Choroid plexus epithelial cell (primary cell): ENCODE measurements at places on chromosomes 5 and 9.

- DNase-seq, result no peak
These were observed 39.9 kb downstream of the CRB2 start for GRCh38 chr9:123395689-123396511.

- peak; percentile 50 for DNase-seq
These were observed 64.4 kb upstream of the SUB1 start for GRCh38 chr5:32520972-32521371.

- DNase-seq, result peak; percentile 75
These were observed 30.2 kb downstream of the GOLGA2 start for GRCh38 chr9:128245421-128246151.

DNA sequence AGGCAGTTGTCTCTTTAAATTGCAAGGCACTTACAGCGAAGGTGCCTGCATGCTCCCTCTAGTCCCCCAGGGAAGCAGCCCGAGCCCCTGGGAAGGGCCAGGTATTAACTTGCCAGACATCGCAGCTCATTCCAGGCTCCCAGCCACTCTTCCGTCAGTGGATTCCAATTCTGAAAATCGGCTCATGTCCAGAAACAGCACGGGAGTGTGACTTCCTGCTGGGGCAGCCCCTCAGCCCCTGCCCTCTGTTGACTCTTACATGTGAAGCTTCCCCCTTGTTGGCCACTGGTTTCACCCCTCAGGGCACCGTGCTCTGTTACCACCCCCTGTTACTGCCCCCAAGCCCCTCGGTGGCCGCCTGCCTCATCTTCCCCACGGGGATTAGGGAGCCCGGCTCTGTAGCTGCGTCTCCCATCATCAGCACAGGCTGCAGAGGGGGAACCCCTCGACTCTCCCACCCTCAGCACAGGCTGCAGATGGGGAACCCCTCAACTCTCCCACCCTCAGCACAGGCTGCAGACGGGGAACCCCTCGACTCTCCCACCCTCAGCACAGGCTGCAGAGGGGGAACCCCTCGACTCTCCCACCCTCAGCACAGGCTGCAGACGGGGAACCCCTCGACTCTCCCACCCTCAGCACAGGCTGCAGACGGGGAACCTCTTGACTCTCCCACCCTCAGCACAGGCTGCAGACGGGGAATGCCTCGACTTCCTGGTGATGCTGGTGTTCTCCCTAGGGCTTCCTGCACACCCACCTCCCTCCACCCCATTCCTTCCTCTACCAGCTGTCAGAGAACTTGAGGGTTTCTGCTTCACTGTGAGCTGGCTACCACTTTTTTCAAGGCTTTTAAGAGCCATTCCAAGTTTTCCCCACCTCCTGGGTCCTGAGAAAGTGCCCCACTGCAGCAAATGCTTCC, 11.1 kb upstream of the CACNA1B start:
- no peak for DNase-seq

DNA sequence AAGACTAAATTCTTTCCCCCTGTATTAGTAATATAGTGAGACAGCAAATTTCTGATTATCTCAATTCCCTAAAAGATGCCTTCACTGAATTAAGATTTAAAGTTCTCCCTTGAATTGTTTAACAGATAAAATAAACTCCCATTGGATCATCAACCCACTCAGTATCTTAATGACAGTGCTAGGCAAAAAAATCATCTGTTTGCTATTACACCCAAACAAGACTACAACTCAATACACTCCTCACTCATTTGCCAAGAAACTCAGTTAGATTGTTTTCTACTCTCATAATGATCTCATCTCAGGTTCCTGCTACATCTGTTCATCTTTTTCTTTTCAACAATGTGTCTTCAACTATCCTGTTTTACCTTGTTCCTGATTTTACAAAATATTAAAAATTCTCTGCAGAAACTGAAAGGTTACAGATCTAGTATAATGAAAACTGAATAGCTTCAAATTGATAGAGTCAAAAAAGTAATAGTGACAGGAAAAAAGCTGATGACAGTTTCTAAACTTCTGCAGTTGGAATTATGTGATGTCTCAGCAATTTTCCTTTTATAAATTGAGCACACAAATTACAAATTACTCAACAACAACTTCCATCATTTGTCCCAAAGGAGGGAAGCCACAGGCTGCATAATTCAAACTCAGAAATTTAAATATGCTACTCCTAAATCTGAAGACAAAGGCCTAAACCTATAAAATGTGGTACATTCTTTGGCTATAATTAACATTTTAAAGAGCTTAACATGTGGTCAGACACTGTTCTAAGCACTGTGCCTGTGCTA, 39.4 kb downstream of the HOMER1 start:
- DNase-seq, result no peak

GRCh38 chr9:79567671-79568098, 4.1 kb upstream of the TLE4 start:
- no peak for DNase-seq

- peak; percentile 8 for DNase-seq
These were observed 16.2 kb downstream of the MIGA2 start for GRCh38 chr9:129052592-129052991.

- DNase-seq, result no peak
These were observed 9.4 kb upstream of the CARD19 start for GRCh38 chr9:93086447-93087224.

DNA sequence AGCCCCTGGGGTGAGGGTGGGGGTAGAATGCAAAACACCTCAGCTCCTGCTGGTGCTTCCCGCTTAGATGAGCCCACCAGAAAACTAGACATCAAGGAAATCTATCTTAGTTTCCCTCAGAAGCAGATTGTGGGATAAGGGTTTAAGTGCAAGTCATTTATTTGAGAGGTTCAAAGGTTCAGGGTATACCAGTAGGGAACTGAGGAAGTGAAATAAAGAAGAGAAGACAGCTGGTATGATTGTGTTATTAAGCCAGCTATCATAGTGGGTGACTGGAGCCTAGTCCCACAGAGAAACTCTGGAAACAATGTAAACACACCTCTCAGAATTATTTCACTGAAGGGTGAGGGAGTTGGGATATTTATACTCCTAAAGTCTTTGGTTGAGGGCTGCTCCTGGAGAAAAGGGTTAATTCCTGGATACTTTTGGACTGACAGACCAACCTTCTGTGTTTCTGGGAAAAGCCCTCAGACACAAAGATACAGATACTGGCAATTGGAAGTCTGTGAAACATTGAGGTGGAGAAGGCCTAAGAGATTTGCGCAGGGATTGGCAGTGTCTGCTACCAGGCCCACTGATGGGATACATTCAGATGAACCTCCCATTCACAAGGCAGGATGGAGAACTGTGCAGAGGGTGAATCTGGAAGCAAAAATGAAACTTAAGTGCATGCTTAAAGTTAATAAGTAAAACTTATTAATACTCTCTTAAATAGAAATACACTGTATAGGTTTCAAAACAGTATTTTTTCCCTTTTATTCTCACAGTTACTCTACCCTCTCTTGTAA, 6.4 kb upstream of the DCTN4 start:
- DNase-seq, result no peak

GRCh38 chr9:118395415-118395814, 691.2 kb downstream of the TLR4 start:
- DNase-seq, result no peak

DNA sequence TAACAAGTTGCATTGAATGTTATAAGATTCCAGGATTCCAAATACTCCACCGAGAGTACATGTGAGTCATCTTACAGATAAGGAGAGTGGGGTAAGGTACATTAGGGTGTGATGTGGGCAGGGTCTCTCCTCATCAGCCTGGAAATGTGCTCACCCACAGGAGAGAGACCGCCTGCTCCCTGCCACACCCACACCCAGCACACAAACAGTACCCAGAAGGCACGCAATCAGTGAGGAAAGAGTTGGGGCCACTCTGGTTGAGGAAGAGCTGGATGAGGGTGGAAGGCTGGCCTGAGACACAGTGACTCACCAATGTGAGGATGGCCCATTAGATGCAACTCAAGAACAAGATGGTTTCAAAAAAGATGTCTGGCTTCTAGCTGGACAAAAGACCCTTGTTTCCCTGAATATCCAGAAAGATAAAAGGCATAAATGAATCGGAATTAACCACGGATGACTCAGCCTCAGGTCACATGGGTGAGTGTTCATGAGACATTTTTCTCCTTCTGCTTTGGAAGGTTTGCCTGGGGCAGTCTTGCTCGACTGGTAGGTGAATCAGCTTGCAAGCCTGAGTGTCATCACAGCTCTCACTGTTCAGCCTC, 51.1 kb upstream of the LHFPL2 start:
- peak; percentile 92 for DNase-seq

GRCh38 chr9:110016340-110016739, 191.6 kb downstream of the C9orf152 start:
- peak; percentile 88 for DNase-seq

DNA sequence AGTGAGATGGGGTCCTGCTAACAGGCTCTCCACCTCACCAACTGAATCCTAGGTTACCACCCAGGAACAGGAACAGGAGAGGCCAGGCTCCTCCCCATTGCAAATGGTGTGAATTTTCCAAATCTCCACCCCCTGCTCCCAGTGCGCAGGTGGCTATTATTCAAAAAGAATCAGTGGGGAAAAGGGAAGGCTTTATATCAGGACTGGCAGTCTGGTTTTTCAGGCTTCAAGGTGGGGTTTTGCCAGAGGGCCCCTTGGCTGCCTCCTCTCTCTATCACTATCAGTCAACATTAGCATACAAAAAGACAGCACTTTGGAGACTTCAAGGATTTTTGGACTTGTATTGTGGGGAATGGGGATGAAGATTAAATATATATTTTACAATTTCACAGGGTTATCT, 1817.6 kb upstream of the C9orf72 start:
- DNase-seq, result no peak

DNA sequence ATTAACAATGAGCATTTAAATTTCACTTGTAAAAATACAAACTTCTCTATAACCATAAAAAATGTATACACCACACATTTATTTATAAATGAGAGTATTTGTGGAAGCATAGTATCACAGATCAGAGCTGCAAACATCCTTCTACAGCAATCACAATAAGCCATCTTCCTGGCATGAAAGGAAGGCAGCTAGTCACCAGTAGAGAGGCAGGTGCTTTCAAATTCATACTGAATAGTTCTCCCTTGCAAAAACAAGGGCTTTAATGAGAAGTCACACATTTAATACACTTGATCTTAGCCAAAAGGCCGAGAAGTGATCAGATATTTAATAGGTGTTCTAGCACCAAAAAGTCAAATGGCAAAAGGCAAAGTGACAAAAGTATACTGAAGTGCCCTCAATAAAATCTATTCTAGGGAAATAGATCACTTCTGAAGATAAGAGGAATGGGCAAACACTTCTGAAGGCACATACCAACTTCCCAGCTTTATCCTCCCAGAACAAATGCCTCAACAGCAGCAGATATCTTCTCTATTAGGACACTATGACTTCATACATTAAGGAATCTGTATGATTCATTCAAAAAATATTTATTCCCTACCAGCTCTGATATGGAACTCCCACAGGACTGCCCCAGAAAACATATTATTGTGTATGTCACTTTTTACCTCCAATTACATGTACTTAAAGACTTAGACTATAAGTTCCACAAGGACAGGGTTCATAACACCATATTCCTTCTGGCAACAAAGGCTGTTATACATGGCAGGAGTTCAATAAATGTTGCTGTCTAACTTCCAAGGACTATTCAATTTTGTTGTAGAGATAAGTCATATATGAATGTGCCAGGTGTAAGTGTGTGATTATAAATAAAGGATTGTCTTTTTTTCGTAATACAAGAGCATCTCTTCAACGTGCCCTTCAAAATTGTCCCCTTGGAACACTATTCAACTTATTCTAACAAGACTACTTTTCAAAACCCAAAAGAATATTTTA, 31.7 kb downstream of the MAPKAP1 start:
- peak; percentile 87 for DNase-seq

- DNase-seq, result peak; percentile 74
These were observed 30.4 kb downstream of the PRDM6 start for GRCh38 chr5:123119334-123119986.
